ENCODE measurements at places on chromosomes 7 and 10.
A peak's percentile ranks its signal among the peaks of the same experiment; 100 is the strongest.

DNA sequence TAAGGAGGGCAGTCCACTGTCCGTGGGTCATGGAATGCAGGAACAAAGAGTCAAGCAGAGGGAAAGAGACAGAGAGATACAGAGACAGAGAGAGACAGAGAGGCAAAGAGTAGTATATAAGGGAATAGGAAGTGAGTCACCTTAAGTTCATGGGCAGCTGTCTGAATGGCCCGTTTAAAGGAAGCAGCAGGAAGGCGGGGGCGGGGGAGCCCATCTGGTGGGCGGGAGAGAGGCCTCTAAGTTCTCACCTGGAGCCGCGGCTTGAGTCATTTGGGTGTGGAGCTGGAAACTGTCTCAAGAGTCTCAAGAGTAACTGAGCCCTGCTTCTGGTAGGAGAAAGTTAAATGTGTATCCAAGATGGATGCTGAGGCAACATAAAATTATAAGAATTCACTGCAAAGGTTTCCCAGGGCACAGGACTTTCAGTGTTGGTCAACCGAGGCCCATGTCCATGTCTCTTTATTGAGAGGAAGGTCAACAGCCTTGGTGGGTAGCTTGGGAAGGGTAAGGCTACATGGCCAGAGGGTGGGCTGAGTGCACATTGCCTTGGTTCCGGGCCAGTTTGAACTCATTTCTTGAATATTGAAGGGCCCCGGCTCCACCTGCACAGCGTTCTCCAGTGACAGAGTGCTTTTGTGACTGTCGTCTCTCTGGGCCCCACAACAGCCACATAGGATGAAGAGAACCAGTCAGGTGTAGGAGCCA, 85.5 kb upstream of the CACUL1 start:
- peak; percentile 63 for DNase-seq

DNA sequence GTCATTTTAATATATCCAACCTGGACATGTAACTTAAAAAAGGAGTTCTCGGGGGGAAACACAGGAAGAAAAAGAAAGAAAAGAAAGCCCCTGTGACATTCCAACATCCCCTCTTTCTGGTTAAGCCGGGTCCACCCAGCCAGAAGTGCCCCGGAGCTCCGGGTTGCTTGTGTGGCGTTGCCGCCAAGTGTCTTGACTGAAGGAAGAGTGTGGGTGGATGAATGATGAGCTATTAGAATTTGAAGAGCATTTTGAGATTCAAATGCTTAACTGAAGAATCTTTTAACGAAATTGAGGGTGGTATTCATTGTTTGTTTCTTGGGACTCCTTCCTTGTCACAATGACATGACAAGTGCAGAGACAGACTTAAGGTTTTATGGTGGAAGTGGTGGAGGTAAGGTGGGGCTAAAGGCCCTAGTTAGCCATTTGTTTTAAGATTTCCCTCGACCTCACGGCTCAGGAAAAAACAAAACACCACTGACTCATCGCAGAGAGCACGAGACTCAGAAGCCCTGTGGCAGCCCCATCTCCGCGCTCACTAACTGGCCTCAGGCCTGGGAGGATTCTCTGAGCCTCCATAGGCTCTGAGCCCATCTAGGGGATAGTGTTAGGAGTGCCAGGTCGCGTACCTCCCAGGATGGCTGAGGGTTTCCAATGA, 1.8 kb upstream of the GLI3 start:
- DNase-seq: no peak

GRCh38 chr7:1592299-1592871, 22.6 kb upstream of the PSMG3 start:
- no peak for DNase-seq

DNA sequence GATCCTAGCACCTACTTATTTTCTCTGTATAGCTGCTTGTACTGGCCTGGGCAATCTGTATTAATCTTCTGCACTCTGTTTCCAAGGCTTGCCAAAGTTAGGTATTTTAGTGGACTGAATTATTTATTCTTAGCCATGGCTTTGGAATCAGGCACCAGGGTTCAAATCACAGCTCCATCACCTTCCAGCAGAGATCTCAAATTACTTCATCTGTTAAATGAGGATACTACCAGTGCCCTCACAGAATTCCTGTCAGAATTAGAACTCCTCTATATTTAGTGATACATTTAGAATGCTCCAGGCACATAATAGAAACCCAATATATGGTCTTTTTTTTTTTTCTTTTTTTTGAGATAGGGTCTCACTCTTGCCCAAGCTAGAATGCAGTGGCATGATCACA, 17.6 kb downstream of the ARMH3 start:
- no peak for DNase-seq

- no peak for DNase-seq
Observed at GRCh38 chr7:31497516-31497915, 16.4 kb upstream of the ITPRID1 start.

GRCh38 chr7:66413379-66414114, 208.4 kb downstream of the TPST1 start:
- peak; percentile 84 for DNase-seq

GRCh38 chr7:151168003-151168786, 701 bp upstream of the GBX1 start:
- DNase-seq: peak; percentile 81

GRCh38 chr10:85851325-85851724, 515.3 kb downstream of the GRID1 start:
- DNase-seq: no peak

GRCh38 chr7:12360948-12361347, 42.7 kb downstream of the VWDE start:
- DNase-seq: no peak

DNA sequence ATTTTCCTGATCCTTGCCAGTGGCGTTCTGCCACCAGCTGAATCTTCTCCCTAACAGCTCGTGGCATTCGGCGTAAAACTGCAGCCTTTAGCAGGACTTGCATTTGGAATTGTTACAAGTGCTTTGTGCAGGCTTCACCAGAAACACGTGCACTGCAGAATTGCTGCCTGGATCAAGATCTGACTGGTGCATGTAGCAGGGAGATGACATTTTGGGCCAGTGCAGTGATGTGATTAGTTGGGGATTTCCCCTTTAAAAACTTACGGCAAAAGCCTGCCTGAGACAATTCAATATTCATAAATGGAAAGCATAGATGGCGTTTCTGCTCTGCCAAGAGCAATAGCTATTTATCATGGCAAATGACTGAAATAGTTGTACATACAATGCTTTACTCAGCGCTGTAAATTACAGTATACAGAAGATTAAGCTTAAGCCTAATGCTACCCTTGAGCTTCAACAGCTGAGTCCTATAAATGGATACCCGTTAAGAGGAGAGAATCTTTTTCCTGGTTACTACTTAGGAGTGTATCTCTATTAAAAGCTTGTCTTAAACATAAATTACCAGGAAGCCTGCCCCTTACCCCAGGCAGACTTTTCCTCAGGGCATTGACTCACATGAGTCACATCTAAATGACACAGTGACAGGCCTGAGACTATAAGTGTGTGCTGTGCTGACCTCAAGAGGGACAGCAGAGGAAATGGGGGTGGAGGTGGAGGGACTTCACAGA, 106.3 kb downstream of the ATXN7L1 start:
- no peak for DNase-seq

GRCh38 chr7:158014976-158015375, 572.6 kb downstream of the PTPRN2 start:
- no peak for DNase-seq

- DNase-seq: no peak
Observed at GRCh38 chr7:10707519-10707918, 266.2 kb upstream of the PHF14 start.

GRCh38 chr10:86655596-86655995, 1.2 kb downstream of the OPN4 start:
- DNase-seq: no peak

DNA sequence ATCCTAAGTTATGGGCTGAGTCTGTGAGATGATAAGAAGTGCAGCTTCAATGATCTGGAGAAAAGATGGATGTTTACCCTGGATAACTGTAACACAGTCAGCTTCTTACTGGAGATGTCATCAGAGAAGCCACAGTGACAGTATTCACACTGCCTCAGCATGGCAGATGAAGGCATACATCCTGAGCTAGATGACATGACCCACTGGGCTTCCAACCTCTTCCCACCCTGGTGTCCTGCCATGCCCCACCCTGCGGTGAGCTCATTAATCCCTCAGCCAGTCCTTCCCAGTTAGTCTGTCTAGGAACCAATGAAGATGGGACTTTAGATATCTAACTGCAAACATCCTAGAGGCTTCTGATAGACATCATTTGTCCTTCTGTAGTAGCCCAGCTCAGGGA, 213.8 kb downstream of the TAX1BP1 start:
- no peak for DNase-seq

GRCh38 chr10:14009371-14010100, 321.2 kb downstream of the FRMD4A start:
- DNase-seq: peak; percentile 62

GRCh38 chr10:44564790-44565189, 179.9 kb upstream of the CXCL12 start:
- DNase-seq: no peak

DNA sequence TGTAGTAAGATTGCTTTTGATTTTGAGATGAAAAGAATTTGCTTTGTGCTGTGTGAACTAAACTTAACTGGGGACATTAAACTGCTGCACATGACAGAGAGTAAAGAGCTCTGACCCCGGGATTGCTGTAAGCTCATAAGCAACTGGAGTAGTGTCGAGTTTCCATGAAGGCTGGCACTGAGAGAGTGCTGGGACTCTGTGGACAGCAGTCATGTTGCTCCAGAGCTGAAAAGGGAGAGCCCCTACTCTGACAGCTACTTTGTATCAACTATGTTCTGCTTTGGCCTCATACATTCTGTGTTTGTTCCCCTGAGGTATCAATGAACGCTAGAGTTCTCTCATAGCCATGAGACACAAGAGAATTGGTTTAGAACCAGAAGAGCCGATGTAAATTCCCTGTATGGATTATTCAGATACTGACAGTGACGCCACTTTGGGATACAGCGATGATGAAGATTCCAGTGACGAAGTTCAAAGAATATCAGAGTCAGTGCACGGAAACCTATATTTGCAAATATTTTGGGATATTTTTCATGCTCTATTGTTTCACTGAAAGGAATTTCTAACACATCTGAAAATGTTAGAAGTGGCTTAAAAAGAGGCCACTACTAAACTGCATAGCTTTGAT, 185.9 kb upstream of the DKK1 start:
- DNase-seq: no peak

GRCh38 chr7:45573661-45574415, at the start of gene ADCY1:
Gene ADCY1, plus strand, starts transcription at chr7:45574368. Its CDS starts 176 bp downstream, at chr7:45574544.
- peak; percentile 44 for DNase-seq

DNA sequence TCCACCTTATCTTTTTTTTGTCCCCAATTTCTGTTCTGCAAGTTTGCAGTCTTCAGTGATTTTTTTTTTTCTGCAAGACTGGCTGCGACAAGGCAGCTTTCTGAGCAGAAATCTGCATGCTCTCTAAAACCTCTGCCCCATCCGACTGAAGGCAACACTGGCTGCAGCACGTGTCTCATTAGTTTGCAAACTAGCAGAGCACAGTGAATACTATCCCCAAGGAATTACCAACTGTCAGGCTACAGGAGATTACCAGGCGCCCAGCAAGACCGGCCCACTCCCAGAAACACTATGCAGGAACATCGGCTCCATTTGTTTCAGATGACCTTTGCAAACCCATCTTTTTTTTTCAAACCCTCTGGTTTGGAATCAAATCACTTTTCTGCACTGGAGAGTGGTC, 538.8 kb downstream of the SORCS1 start:
- no peak for DNase-seq

DNA sequence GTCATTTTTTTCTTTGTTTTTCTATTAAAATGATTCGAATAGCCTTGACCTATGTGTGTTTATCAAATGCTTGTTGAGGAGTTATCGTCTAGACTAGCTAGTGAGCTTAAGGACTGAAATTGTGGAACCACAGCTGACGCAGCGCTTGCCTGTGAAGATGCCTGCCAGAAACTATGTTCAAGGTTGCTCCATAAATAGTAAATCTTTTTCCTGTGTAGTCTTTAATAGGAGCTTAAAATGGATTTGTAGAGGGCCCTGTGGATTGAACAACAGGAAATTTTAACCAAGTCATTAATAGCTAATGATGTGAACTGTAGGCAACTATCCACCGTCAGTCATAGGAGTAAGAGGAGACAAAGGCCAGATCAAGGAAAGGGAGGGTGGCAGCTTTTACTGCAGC, 145.1 kb downstream of the GNAI1 start:
- no peak for DNase-seq

DNA sequence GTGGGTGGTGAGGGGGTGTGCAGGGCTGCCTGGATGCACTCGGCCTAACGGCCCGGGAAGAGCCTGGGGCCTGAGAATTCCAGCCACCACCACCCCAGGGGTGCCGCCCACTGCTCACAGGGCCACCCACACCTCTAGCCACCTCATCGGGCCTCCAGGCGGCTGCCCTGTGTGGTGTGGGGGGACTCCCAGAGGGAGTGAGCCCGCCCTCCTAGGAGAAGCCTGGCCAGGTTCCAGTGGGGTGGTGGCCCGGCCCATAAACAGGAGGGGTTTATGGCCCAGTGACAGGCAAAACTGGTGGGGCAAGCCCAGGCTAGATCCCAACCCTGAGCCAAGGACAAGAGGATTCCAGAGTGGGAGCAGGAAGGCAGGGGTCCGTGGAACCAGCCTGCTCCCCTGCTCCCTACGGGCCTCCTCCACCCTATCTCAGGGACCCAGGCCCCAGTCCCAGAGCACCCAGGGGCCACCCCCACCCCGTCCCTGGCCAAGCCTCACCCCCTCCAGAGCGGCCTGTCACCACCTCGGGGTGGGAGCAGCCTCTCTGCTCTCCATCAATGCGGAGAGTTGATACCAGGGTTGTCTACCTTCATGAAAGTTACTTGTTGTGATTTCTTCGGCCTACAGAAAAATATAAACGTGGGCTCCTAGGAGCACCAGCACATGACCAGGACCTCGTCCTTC, 20.2 kb upstream of the PDGFA start:
- DNase-seq: no peak
